ENCODE measurements at places on chromosomes 2 and 18.

DNA sequence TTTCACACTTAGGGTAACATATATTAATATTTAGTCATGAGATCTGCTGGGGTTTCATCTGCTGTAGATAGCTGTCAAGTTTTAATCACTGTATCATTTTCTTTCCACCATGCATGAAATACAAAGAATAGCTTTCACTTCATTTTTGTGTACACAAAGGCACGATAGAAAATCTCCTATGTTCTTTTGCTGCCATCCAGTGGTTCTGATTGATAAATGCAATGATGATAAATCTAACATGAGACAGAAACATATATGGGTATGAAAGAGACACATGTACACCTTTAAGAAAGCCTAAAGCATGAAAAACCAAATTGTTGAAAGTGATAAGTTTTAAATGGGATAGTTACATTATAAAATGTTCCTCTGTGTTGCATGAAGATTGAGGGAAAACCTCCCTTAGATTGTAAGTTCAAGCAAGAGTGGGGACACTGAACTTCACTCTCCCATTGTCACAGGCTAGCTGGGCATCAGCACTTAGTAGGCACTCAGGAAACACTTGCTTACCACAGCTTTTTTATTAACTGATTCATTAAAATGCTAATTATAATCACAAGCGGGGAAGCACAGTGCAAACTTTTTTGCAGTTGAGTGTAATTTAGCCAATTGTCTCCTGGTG is 31.2 kb downstream of the C1D start:
- H3K36me3 ChIP-seq, result no peaks in the 10 kb centered on the region
- no peaks in the 10 kb centered on the region for H3K27me3 ChIP-seq
- DNase-seq, result no peak
- no peak overlapping the region for H3K4me3 ChIP-seq
- no peak overlapping the region for H3K27ac ChIP-seq

DNA sequence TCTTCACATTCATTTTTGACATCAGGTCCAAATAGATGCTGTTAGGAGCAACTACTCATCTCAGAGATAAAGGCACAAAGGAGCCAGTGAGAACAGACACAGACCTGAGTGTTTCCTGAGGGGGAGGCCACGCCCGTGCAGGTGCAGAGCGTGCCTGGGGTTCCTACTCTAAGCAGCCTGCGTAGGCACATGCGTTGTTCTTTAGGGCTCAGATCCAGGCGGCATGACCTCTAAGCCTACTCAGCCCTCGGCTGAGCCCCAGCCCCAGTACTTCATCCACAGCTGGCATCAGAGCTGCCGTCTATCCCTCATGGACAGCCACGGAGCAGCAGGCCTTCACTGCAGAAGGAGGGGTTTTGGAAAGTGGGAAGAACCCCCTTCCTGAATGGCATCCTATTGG is 54.9 kb upstream of the PXDN start:
- no peak for DNase-seq
- no peaks in the 10 kb centered on the region for H3K36me3 ChIP-seq
- H3K27me3 ChIP-seq, result no peaks in the 10 kb centered on the region
- no peaks in the 10 kb centered on the region for H3K4me1 ChIP-seq
- H3K4me3 ChIP-seq, result no peak overlapping the region

DNA sequence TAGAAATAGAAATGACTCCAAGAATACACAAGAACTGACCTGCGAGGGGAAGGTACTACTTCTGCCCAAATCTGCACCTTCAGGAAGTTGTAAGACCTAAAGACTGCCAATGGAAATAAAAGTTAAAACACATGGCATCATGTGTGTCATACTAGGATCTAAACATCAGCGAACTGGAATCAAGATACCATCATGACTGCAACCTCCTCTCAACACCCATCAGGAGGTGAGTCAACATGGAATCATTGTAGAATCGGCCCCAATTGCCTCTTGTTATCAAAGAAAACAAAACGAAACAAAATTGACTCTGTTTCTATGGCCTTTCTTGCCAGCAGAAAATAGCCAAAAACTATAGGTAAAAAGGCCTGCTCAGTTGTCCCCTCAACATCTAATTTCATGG is 15.1 kb downstream of the RDH14 start:
- H3K27me3 ChIP-seq, result no peaks in the 10 kb centered on the region
- H3K27ac ChIP-seq, result no peak overlapping the region
- H3K4me3 ChIP-seq, result no peak overlapping the region
- H3K4me1 ChIP-seq, result peaks cover 10% of the 10 kb centered on the region

DNA sequence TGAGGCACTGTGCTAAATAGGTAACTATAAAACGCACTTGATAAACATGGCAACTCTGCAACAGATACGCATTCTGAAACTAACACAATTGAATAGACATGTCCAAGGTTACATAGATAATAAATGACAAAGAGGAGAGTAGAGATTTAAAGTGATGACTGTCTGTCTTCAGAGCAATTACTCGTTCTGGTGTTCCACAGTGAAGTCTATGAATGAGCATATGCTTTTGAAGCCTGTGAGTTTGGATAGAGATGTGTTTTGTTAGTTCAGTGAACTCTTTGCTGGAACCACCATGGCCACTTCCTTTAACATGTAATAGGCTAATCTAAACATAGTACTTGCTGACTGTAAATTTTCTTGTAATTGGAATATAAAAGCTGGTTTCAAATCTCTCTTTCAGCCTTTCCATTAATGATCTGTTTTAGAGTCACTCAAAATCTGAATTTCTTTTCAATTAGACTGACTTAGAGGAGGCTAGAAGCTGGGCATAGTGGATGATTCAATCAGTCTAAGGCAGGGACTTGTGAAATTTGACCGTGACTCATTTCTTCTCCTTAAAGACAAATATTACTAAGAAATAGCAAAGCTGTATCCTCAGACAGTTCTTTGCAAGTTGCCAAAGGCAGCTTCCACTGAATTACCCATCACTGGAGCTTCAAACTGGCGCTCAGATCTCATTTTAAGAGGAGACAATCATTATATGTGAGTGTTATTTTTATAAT is 1130.1 kb upstream of the CELF4 start:
- no peaks in the 10 kb centered on the region for H3K4me1 ChIP-seq
- DNase-seq, result no peak
- no peak overlapping the region for H3K27ac ChIP-seq
- no peaks in the 10 kb centered on the region for H3K27me3 ChIP-seq
- no peak overlapping the region for H3K4me3 ChIP-seq

DNA sequence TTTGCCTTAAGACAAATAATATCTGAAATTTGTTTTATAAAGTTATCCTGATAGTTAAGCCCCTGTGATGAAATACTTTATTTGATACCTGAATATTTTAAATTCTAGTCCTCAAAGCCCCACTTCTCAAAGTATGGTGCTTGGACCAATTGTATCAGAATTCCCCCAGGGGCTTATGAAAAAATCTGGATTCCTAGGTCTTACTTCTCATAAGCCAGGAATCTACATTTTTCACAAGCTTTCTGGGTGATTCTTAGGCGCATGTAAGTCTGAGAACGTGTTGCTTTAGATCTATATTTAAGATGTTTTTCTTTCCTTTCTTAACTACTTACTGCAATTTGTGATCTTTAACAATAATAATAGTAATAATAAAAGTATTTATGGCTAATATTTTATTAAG is 53.1 kb downstream of the MYO1B start:
- no peak for DNase-seq
- no peak overlapping the region for H3K4me3 ChIP-seq

- H3K27ac ChIP-seq, result no peak overlapping the region
- H3K27me3 ChIP-seq, result no peaks in the 10 kb centered on the region
- no peaks in the 10 kb centered on the region for H3K4me1 ChIP-seq
- no peak for DNase-seq
- no peak overlapping the region for H3K4me3 ChIP-seq
These were observed 111.2 kb upstream of the CD226 start for GRCh38 chr18:70058916-70059315.

- H3K4me3 ChIP-seq, result no peak overlapping the region
- H3K4me1 ChIP-seq, result no peaks in the 10 kb centered on the region
These were observed 72.4 kb downstream of the KIAA1328 start for GRCh38 chr18:36901277-36901701.

DNA sequence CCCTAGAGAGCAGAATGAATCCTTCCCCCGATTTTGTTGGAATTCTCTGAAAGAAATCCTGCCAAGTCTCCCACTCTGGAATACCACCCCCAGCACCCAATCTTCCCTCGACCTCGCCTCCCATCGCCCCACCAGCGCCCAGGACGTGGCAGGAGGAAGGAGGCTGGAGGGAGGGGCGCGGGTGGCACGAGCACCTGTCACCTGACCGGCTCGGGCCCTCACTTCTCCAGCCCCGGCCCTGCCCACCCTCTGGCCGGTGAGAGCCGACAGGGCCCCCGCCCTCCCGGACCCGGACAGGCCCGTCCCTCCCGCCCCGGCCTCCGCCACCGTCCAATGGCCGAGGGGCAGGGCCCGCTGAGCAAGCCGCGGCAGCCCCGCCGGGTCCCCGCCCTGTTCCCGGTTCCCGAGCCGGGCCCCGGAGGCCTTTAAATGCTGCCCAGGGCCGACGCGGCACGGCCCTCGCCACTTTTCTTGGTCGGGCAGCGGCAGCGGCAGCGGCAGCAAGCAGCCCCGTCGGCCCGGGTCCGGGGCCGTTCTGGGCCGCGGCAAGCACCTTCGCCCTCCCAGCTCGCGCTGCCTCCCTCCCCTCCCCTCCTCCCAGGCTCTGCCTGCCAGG is at the start of gene LGALSL:
Gene LGALSL (plus strand): TSS at position 393 of the 616 bp plus-strand sequence. CDS start 384 bp downstream, outside the sequence.
- no peaks in the 10 kb centered on the region for H3K27me3 ChIP-seq
- peak; percentile 93 for DNase-seq
- H3K27ac ChIP-seq, result peak within 1 kb of the TSS; percentile 97

DNA sequence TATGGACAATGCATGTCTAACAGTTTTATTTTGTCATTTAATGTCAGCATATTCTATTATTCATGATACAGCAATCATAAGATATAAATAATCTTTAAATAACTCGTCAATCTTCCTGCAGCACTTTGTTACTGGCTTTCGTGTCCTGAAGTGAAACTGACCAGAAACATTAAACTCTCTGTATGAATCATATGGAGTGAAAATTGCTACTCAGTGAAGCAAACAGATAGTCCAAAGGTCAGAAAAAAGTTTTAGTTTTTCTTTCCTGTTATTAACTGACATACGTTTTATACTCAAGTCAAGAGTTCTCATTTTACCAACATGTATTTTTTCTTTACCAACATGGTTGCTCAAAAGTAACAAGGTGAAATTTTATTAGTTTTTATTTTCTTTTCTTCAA is 106.8 kb upstream of the GALNT5 start:
- no peaks in the 10 kb centered on the region for H3K36me3 ChIP-seq
- peaks cover 29% of the 10 kb centered on the region for H3K4me1 ChIP-seq
- H3K27ac ChIP-seq, result no peak overlapping the region
- no peak for DNase-seq
- H3K27me3 ChIP-seq, result no peaks in the 10 kb centered on the region
- no peak overlapping the region for H3K4me3 ChIP-seq

GRCh38 chr2:57461624-57462023 is 585.0 kb upstream of the VRK2 start:
- no peak for DNase-seq
- no peak overlapping the region for H3K27ac ChIP-seq
- no peaks in the 10 kb centered on the region for H3K36me3 ChIP-seq
- H3K27me3 ChIP-seq, result no peaks in the 10 kb centered on the region

DNA sequence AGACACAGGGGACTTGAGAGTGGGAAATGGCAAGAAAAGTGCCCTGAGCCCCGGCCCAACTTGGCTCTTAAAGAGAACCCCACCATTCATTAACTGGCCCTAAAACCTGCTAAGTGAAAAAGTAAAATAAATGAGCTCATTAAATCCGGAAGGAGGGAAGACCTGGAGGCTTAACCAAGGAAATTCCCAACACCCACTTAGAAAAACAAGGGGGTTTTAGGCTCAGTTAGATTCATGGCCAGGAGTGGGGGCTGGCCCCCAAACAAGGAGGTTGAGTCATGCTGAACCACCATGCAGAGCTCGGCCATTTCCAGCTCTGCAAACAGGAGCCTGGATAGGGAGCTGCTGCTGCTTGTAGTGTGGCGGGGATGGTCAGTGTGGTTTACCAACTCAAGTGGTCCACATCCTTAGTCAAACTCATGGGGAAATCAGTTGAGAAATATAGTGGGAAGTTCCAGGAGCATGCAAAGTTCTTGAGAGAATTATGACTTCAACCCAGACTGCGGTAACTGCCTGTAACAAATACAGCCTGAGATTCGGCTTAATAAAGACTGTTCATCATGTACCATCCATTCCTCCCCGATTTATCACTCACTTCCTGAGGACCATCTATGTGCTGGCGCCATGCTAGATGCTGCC is 39.7 kb upstream of the MRPL19 start:
- H3K27ac ChIP-seq, result no peak overlapping the region
- H3K4me3 ChIP-seq, result no peak overlapping the region
- H3K4me1 ChIP-seq, result peaks cover 3% of the 10 kb centered on the region
- no peaks in the 10 kb centered on the region for H3K36me3 ChIP-seq

- H3K27me3 ChIP-seq, result no peaks in the 10 kb centered on the region
- no peak overlapping the region for H3K27ac ChIP-seq
- H3K4me3 ChIP-seq, result no peak overlapping the region
- no peak for DNase-seq
These were observed 28.5 kb downstream of the PIKFYVE start for GRCh38 chr2:208294482-208295024.

DNA sequence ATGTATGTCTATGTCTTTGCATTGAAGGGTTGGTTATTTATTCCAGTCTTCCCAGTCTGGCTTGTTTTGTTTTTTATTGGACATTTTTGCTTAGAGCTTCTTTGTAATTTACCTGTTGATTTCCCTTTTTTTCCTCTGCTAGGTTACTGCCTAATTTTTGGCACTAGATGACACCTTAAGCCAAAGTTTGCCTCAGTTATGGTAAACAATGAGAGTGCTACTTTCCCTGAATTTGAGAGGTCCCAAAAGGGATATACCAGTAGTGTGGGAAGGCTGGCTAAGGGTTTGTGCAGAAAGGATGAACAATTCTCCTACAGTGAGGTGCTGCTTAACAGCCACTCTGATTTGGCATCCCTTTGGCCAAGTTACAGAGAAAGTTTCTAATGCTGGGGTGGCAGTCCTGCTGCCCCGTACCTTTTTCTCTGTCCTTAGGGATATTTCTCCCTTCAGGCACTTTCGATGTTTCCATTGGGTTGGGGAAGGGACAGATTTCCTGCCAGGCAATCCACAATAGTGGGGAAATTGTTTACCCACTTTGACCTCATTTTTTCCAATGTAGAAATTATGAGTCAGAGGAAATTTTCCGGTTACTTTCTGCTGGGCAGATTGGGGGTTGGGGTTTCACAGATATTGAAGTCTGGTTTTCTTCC is 354.9 kb downstream of the PTPRM start:
- no peaks in the 10 kb centered on the region for H3K27me3 ChIP-seq
- DNase-seq, result no peak
- H3K4me1 ChIP-seq, result peaks cover 6% of the 10 kb centered on the region
- no peak overlapping the region for H3K4me3 ChIP-seq
- peak overlapping the region; percentile 22 for H3K27ac ChIP-seq

Measured in transverse colon (tissue), 4 donors.